ENCODE measurements at places on chromosomes 6 and 20.

DNA sequence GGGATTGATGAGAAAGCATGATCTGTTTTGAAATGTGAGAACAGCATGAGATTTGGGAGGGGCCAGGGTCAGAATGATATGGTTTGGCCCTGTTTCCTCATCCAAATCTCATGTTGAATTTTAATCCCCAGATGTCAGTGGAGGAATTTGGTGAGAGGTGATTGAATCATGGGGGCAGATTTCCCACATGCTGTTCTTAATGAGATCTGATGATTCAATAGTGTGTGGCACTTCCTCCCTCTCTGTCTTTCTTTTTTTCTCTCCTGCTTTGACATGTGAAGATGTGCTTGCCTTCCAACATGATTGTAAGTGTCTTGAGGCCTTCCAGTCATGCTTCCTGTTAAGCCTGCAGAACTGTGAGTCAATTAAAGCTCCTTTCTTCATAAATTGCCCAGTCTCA is 1060.3 kb upstream of the CITED2 start:
- DNase-seq = no peak

- no peak for DNase-seq
Observed at GRCh38 chr20:58976061-58976730, 4.9 kb upstream of the NELFCD start.

GRCh38 chr6:20877008-20877937 is 343.0 kb downstream of the CDKAL1 start:
- DNase-seq = peak; percentile 89

DNA sequence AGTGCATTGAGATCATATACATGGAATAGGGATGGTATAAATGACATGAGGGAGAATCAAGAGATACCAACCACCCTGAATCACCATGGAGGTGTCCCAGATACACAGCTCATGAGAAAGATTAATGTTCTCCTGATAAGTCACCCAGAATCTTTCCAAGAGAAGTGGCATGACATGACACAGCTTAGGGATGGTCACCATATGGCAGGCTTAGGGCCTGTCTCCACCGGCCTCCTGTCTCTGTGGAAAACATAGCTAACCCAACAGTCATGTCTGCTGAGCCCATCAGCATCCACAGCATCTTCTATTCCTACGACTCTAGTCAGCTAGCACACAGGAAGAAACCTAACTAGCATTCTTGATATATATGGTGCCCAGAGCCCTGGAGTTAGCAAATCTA is 133.3 kb downstream of the IPCEF1 start:
- no peak for DNase-seq

DNA sequence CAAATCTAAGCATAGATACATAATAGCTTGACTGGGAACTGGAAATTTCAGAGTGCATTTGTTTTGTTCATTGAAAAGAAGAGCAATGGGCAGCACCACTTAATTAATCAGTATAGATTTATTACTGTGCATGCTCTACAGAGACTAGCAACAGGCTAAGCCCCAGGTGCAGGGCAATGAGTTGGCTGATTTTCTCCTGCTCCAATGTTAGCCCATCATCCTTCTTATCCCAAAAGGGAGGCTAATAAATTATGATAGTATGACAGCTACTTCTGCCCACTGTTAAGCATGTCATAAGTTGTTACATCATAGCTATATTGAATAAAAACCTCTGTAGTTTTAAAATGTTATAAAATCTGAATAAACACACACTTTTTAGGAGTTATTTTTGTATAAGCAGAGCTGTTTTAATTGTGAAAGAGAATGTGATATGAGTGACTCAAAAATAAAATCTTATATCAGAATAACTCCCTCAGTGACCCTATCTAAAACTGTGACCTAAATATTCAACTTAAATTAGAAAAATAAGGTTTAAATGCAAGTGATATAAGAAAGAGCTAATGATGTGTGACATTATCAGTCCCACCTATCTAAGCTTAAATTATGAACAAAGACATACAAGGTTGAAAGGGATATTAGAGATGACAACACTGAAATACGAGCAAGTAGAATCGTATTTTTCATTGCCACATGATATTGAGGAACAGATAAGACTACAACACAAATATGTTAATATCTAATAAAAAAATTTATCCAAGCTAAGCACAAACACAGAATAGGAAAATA is 967.3 kb upstream of the ADGRB3 start:
- no peak for DNase-seq

GRCh38 chr6:71034563-71035345 is 77.9 kb upstream of the B3GAT2 start:
- no peak for DNase-seq

DNA sequence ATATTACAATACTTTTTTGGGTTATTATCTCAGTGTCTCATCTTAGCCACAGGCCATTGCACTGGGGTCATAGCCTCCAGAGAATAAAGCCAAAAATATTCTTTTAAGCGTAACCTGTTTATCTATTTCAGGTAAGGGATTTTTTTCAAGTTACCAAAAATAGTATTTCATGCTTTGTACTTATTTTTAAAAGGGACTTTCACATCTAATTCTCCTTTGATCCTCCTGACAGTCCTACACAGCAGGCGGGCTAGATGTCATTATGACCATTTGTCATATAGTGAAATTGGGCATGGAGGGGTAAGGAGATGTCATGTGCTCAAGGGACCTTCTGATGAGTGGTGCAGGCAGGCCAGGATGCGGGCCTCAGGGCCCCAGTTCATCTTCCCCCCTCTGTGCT is 68.9 kb downstream of the TBC1D7 start:
- no peak for DNase-seq

DNA sequence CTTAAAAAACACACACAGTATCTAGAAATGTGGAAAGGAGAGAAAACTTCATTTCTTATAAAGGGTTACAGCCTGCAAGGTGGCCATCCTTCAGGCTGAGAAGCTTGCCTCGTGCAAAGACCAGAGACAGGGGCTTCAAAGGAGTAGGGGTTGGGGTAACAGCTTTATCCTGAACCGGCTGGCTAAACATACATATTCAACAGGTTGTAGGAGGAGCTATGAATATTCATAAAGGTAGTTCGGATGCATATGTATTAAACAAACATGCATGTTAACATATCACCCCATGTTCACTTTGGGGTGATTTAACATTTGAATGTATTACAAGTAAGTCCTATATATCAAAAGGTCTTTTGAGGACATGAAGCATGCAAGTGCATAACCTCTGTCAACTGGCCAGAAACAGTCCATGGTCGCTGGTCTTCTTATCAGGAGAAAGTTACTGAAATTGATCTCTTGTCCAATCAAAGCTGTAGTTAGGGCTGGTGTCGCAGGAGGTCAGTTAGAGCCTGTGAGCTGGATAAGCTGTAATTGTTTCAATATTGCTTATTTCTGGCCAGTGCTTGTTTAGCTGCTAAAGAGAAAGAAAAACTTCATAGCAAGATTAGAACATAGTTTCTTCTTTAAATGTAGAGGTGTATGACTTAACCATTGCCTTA is 2.3 kb upstream of the STMND1 start:
- DNase-seq = no peak

DNA sequence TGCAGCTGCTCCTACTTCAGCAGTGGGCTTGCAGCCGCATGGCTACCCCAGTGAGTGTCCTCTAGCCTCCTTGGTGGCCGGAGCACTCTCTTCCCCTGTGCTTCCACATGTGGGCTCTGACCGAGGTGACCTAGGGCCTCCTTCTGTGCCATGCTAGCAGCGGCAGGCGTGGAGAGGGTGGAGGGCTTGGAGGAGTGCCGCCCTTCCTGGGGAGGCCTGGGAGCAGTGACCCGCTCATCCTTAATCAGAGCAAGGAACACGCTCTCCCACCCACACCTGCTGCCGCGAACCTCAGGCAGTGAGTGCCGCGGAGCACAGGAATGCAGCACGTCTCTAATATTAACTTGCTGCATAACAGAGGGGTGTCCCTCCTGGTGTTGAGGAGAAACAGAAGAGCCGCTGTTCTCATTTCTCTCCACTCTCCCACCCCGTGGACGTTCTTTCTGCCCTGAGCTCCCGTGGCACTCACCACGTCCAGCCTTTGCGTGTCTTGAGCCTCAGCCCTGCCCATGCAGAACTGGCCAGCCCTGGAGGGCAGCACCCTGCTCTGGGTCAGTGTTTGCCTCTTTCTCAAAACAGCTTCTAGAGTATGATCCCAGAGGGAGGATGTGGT is 31.9 kb downstream of the DUSP22 start:
- DNase-seq = no peak

DNA sequence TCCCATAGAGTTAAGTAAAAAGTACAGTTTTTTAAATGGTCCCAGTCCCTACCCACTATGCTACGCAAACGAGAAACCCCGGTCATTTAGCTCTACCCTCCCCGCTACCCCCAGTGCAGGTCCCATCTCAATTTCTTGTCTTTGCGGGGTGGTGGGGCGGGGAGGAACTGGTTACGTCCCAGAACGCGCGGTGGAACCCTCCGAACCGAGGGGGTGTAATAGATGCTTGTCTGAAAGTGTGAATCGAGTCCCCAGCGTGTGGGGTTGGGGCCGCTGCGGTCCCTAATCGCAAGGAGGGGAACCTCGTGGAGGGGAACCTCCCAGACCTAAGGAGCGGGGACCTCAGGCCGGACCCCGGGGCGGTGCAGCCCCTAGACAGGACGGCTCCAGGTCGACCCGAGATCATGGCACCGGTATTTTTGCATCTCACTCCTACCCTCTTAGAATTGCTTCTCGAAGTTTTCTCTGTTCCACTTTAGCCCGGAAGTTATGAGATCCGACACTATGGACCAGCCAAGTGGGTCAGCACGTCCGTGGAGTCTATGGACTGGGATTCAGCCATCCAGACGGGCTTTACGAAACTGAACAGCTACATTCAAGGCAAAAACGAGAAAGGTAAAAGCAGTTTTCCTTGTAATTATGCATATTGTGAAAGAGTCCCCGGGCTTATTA is 779 bp downstream of the HEBP2 start:
- no peak for DNase-seq

DNA sequence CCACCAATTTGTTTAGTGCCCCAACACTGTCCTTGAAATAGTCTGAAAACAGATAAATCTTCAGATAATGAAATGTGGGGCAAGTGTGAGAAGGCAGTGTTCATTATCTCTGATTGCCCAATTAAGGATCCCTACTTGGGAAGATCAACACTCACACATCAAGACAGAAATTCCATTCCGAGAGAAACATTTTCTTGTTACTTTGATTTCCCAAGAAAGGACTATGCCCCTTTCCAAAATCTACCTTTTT is 16.2 kb downstream of the HMGN4 start:
- no peak for DNase-seq

- no peak for DNase-seq
Observed at GRCh38 chr6:110348961-110349690, 9.0 kb downstream of the METTL24 start.

- no peak for DNase-seq
Observed at GRCh38 chr6:143802833-143803565, 40.1 kb upstream of the LTV1 start.

- DNase-seq = no peak
Observed at GRCh38 chr6:107496892-107497684, 7.2 kb downstream of the SOBP start.

DNA sequence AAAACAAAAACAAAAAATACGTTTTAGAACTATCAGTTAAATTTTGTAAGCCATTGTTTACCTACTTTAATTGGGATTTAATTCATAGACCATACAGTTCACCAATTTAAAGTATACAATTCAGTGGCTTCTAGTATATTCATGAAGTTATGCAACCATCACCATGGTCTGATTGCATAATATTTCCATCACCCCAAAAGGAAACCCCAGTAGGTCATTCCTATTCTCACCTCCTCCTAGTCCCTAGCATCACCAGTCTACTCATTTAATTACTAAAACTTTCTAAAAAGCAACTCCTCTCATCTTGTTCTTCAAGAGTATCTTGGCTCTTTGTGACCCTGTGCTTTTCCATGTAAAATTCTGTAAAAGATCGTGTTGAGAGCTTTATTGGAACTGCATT is 60.2 kb downstream of the ASXL1 start:
- DNase-seq = no peak

DNA sequence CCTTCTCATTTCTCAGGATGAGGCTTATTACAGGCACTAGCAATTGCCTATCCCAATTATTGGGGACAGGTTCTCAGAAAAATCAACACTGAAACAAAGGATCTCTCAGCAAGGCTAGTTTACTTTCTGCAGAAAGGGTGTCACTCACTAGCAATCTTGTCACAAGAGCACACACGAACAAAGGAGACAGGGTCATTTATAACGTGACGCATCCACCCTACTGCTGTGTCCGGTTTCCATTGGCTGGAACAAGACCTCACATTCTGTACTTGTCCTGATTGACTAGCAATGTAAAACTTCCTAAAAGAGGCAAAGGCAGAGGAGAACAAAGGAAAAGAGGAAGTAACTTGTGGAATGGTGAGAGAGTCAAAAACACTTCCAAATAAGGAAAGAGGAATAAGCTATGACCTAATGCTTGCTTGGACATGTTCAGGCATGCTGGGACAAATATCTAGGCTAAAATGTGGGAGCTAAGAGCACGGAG is 160.2 kb upstream of the STXBP5 start:
- no peak for DNase-seq

DNA sequence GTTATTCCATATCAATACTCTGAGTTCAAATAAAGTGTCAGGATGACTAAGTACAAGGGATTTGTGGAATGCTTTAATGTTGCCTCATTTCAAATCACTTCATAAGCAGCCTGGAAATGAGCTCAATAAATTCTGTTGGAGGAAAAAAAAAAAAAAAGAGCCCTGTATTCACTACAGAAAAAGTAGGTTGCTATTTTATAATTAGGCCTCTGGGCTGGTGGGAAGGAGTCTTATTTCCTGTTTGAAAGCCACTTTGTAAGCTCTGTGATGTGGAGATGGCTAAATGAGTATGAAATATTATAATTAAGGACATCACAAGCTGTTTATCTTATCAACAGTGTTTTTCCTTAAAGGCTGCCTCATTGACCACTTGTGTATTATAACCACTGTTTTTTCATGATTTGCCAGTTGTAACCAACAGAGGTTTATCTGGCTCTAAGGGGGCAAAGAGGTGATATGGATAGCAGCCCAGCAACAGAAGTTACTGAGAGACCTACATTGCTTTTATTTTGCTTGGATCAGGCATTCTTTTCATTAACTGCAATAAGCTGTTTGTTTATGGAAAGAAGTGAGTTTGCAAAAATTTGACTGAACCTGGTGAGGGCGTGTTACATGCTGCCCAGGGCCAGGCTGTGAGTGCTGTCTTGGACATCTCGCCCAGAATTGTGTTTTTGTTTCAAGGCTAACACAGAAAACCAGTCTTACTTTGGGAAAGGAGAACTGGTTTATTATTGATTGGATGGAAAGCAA is 563.3 kb upstream of the MAP3K7 start:
- no peak for DNase-seq

Data from PC-9 (cell line).